ENCODE measurements at places on chromosomes 1 and 21.
A peak's percentile ranks its signal among the peaks of the same experiment; 100 is the strongest.

DNA sequence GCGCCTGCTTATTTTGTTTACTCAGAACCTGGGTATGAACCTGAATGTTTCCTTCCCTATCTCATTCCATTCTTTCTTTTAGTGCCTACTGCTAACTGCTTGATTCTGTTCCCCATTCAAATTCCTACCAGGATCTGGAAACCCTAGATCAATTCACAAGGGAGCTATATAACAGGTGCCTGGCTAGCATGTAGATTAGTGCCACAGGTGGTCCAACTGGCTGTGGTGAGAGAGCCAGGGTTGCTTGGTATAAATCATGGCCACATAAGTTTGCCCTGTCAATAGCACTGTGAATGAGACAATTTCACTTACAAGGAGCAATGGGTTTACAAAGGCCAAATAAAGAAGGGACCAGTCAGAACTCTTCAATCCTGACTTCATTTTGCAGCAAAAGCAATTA is 6.6 kb upstream of the PRPF38B start:
- DNase-seq: no peak

- DNase-seq: no peak
Measured at GRCh38 chr1:190479050-190479397, 1.4 kb upstream of the BRINP3 start.

DNA sequence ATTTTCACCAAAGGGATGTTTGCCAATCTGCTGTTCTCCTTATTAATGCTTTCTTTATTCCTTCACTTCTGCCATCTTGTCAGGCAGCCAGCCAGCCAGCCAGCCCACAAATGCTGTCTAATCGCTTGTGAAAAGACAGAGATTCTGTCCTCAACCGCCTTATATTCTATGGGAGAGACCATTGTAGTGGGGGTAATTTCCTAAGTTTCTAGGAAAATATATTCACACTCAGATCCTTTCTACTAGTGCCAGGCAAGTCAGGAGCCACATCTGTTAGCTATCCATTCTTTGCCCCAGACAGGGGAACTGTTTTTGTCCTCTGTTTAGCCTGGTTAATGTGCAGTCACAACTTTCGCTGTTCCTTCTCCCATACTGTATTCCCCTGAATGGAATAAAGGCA is 1023.1 kb downstream of the ADGRL2 start:
- DNase-seq: no peak

DNA sequence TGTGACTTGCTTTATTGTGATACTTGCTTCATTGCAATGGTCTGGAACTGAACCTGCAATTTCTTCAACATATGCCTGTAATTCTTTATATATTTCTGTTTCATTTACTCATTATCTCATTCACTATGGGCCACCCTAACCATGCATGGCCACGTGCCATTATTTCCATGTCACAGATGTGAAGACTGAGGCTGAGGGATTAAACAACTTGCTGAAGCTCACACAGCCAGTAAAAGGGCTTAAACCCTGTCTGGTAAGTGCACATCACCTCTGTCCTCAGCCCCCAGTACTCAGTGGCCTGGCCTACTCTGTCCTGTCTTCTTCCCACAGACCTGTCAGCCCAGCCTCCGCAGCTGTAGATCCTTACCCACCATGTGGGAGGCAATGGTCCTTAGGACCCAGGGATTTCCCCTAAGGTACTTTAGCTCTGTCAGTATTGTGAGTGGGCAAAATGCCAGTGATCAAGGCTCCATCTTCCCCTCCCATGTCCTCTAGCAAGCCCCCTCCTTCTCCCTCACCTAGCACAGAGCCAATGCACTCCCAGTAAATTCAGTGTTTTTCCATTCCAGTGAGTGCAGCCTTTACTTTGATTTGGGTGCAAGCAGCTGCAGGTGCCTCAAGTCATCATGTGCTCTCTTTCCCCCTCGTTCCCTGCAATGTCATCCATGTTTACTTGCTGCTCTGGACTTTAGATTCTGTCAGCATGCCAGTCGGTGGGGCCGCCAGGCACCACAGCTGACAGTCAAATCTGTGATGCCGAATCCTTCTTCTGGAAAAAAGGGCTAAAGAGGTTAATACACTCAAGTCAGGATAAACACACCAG is 228.2 kb upstream of the PROX1 start:
- DNase-seq: no peak

- no peak for DNase-seq
Measured at GRCh38 chr1:151504759-151505158, 6.4 kb upstream of the CGN start.

GRCh38 chr1:186531561-186532165 is 70.7 kb upstream of the PDC start:
- DNase-seq: no peak

GRCh38 chr1:172724765-172725613 is 66.1 kb downstream of the FASLG start:
- no peak for DNase-seq

- no peak for DNase-seq
Measured at GRCh38 chr1:214718724-214719123, 115.7 kb downstream of the CENPF start.

DNA sequence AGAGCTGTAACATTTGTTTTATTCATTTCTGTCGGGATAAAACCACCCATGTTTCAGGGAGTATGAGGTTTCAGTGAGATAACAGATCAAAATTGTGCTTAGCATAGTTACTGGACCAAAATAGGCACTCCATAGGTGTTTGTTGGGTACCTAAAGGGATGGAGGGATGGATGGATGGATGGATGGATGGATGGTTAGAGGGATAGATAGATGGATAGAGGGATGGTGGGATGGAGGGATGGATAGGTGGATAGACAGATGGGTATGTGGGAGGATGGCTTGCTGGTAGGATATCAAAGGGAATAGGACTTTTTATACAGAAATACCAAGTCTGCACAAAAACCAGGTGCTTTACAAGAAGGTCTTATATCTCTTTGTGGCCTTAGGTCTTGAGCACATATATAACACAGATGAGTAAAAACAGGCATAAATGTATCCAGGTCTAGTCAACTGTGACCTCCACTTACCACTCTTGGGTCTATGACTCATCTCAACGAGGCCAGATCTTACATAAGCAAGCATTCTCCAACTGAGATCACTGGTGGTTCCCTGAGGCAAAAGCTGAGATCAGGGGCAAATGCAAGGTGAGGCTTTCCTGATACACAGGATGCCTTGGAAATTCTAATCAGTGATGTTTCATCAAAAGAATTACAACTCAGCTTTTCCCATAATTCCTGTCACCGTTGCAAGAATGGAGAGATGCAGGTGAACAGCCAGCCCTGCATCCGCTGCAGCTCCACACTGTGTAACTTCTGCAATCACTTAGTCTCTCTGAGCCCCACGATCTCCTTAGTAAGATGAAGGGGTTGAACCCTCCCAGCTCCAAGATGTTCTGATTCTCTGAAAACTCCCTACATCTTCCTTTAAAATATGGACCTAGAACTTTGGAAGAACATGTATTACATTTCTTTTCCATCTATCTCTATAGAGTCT is 32.0 kb downstream of the PTAFR start:
- DNase-seq: no peak

GRCh38 chr1:40161888-40162397 is 756 bp downstream of the RLF start:
- DNase-seq: peak; percentile 22

GRCh38 chr1:153348511-153349362 is at the start of gene PGLYRP4:
Gene PGLYRP4, minus strand, starts transcription at chr1:153348841. Its CDS starts 909 bp downstream, at chr1:153347932.
- no peak for DNase-seq

- no peak for DNase-seq
Measured at GRCh38 chr1:219670426-219671149, 57.7 kb upstream of the ZC3H11B start.

GRCh38 chr1:213883618-213884017 is 104.2 kb upstream of the PROX1 start:
- no peak for DNase-seq

- DNase-seq: no peak
Measured at GRCh38 chr1:73887412-73887811, 310.6 kb downstream of the LRRIQ3 start.

GRCh38 chr1:17139637-17140036 is 20.4 kb upstream of the PADI2 start:
- DNase-seq: no peak

- no peak for DNase-seq
Measured at GRCh38 chr21:44509539-44509938, 30.5 kb downstream of the KRTAP10-1 start.

DNA sequence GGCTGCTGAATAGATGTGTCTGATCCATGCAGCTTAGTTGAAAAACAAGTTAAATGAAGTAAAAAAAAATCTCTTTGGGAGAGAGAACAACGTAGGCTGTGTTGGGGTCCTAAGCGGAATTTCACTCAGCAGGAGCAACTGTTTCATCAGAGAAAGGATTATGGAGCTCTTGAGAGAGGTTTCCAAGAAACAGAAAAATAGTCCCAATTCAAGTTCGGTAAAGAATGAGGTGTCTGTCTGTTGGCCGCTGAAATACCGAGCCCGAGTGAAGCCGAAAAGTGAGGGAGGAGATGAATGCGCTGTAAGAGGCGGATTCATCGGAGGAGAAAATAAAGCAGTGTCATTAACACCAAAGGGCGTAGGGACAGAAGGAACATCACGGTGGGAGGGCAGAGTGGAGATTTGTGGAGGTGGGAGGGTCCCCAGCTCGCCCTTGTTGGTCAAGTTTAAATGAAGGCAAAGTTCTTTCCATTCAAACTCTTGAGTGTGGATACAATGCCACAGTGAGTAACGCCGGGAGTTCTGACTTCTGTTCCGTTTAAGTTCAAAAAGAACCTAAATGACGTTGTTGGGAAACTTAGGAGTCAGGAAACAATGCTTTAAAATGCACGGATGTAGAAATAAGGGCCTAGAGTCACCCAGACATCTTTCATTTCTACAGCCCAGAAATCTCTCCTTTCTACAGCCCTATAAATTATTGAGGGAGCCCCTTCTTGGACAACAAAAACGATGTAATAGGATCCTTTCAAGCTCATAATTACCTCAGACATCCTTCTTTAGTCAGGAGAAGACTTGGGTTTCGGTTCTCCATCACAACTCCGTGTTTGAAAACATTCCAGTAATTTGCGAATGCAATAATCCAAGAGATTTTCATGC is 15.6 kb upstream of the SLC45A1 start:
- no peak for DNase-seq

- DNase-seq: no peak
Measured at GRCh38 chr1:162003830-162004215, 19.8 kb downstream of the OLFML2B start.

DNA sequence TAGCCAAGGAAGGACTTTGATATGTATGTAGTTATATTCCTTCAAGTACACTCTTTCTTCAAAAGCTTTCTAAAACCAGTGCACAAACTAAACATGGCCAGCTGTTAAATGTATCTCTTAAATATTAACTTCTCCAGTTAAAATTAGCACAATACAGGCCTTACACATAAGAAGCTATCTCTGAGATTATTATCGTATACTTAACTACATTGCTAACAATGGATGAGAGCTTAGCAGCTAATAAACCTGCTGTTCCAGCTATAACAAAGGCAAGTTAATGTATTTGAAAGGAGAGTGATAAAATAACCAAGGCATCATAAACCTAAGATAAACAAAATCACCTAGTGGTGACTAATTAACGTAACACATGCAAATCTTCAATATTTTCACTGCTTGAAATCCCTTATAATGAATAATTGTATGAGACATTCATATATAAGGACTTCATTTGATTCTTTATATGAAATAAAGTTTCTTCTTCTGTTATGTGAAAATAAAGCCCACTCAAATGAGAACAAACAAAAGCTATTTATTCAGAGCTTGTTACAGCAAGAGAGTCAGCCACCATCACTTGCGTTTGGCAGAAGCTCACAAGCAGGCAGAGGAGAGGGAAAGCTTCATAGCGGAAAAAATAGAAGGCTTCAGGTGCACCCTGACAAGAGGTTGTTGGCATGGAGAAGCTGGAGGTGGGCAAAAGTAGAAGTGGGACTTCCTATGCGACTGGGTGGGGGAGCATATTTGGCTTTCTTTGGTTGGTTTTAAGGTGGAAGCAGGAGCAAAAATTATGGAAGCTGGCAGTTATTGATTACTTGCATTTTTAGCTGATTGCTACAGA is 274.1 kb upstream of the CHRM3 start:
- no peak for DNase-seq
